ENCODE measurements at places on chromosomes 11 and 22. TPM values are rescaled to one million over a fixed set of nuclear protein-coding genes. Genes with fewer than 3 reads are reported as not detected.

PAK1 gene
- total RNA-seq = 59.6 TPM

- no peak for DNase-seq
- H3K27ac ChIP-seq = peak overlapping the region; percentile 57
- peak overlapping the region; percentile 59 for H3K4me3 ChIP-seq
Measured at GRCh38 chr22:17257121-17258001, 38.1 kb upstream of the ADA2 start.

DNA sequence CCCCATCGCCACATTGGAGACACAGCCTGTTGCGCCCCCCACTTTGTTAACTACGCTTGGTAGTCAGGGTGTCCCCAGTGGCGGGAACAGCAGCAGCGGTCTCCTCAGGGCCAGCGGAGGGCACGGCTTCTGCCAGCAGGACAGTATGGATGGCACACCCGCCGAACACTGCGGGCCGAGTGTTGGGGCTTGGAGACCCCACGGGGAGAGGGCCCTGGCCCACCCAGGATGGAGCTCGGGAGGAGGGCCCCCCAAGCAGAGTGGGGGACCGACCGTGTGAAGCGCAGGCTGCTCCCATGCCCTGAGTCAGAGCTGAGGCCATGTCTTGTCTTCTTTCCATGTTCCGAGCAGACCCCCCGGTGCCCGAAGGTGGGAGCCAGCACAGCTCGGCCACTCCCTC, 17.8 kb downstream of the MRPL23 start:
- no peak overlapping the region for H3K27ac ChIP-seq
- DNase-seq = no peak
- no peak overlapping the region for H3K4me3 ChIP-seq
- H3K36me3 ChIP-seq = no peaks in the 10 kb centered on the region

TMEM41B gene
- 38.0 TPM for total RNA-seq

- no peaks in the 10 kb centered on the region for H3K27me3 ChIP-seq
- H3K36me3 ChIP-seq = no peaks in the 10 kb centered on the region
- H3K4me1 ChIP-seq = no peaks in the 10 kb centered on the region
- no peak overlapping the region for H3K4me3 ChIP-seq
- peak overlapping the region; percentile 50 for H3K27ac ChIP-seq
- DNase-seq = no peak
Measured at GRCh38 chr11:111320728-111321568, 22.6 kb downstream of the POU2AF3 start.

Measured in breast epithelium (tissue), 4 donors.